Renal cortical epithelial cell (primary cell): ENCODE measurements at places on chromosomes 4 and X.

DNA sequence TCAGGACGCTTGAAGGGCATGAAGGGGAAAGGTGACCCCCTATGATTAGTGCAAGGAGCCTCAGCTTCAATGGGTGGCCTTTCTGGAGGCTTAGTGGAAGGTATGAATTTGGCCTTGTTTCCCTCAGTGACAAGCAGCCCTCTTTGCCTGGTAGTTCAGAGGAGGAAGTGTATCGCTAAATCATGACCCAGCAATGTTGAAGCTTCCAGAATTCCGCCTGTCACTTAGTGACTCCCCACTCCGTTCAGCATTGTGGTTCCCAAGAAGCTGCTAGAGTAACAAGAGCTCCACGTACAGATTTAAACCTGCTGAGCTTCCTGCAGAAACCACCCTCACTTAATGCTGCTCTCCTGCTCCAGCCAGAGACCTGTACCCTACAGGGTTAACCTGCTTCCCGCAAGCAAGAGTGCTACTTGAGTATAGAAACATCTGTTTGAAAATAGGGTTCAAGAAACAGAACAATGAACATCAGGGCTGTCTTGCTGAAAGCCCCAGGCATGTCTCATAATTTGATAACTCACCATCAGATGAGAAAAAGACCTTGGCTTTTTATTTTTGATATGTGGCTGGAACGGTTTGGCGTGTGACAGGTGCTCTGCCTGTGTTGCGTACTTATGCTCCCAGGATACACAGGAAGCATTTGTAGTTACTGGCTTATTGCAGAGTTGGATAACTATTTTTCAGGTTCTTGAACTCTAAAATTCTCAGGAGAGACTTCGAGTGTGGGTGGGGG is 105.2 kb downstream of the UCHL1 start:
- DNase-seq = peak; percentile 43

DNA sequence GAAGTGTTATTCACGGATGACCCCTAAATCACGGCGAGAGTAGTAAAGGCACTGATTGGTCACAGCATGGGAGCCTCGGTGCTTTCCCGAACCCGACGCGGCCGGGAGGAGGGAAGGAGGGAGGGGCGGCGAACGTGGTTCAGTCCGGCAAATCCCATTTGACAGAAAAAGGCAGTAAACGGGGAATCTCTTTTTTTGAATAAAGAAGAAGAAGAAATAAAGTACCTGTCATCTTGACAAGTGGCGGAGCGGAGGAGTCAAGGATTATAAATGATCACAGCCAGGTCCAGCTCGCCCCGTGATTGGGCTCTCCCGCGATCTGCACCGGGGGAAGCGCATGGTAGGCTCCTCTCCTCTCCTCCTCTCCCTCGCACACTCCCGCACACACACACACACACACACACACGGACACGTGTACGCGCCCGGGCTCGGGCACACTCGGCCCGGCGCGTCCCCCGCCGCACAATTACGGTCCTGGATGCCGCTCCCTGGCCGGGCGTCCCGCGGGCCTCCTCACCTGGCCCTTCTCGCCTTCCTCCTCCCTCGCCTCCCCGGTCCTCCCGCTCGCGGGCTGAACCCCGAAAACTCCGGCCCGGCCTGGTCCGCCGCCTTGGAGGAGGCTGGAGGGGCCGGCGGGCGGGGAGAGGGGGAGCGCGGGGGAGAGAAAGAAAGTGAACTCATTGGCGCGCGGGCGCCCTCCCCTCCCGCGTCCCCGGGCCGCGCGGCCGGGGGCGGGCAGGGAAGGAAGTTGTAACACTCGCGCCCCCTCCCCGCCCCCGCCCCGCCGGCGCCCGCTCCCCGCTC is 99.2 kb upstream of the TENM3 start:
- peak; percentile 20 for DNase-seq

- peak; percentile 61 for DNase-seq
Observed at GRCh38 chr4:158722917-158723793, at the start of gene PPID. TSS of gene PPID (minus strand) at chr4:158723396. CDS start at chr4:158723288, 108 bp downstream.

- DNase-seq = peak; percentile 56
Observed at GRCh38 chr4:82372517-82373485, 990 bp downstream of the HNRNPD start.

DNA sequence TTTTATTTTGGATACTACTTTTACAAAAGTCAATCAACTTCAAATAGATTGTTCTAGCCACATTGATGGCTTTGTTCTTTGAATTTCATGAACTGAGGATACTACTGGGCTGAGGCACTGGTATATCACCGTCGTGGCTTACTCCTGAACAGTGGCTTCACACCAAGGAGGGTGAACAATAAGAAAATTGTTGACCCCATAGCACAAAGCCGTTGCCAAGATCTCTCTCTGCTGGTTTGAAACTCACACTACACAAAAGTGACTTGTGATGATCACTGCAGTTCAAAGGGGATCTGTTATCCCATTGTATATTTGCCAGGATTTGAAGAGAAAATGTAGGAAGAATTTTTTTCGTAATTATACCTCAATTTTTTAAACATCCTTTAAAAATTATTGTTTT is 119.6 kb downstream of the PDLIM5 start:
- DNase-seq = peak; percentile 14

- DNase-seq = no peak
Observed at GRCh38 chr4:168656946-168657473, 160.2 kb downstream of the PALLD start.

- no peak for DNase-seq
Observed at GRCh38 chr4:146490106-146490505, 31.6 kb downstream of the SLC10A7 start.

DNA sequence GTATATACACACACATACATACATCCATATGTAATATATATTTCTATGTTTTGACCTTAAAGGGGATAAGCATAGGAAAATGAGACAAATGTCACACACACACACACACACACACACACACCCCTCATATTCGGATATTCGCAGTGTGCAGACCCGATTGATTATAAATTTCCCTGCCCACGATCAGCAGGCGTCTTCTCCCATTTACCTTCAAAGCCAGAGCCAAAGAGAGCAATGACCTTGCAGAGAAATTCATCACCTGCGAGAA is 488 bp downstream of the GPRIN3 start:
- DNase-seq = no peak

GRCh38 chrX:13159886-13160285 is 115.5 kb upstream of the FAM9C start:
- DNase-seq = no peak

- DNase-seq = no peak
Observed at GRCh38 chr4:154958621-154959358, 177.7 kb downstream of the RBM46 start.

DNA sequence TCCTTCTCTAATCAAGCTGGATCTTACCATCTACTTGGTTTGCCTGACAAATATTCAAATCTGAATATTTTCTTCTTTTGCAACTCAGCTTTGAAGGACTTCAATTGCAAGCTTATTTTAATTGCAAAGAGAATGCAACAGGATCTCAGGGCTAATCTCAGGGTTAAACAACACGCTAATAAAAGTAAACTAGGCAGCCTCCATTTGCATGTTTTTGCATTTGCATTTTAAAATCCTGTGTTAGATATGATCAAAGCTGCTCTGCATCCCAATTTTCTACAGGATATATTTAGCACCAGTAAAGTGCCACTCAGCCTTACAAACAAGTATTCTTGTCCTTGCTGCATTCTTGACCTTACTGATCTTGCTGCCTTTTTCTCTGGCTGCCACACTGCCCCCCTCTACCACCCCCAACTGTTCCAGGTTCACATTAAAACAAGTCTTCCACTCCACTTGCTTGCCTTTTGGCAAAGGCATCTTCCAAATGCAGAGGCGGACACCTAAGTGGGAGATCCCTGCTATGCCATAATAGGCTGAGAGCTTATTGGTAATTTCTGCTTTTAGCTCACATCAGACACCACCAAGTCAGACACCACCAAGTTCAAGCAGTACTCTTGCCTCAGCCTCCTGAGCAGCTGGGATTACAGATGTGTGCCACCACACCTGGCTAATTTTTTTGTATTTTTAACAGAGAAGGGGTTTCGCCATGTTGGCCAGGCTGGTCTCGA is 48.1 kb downstream of the GPRIN3 start:
- no peak for DNase-seq

DNA sequence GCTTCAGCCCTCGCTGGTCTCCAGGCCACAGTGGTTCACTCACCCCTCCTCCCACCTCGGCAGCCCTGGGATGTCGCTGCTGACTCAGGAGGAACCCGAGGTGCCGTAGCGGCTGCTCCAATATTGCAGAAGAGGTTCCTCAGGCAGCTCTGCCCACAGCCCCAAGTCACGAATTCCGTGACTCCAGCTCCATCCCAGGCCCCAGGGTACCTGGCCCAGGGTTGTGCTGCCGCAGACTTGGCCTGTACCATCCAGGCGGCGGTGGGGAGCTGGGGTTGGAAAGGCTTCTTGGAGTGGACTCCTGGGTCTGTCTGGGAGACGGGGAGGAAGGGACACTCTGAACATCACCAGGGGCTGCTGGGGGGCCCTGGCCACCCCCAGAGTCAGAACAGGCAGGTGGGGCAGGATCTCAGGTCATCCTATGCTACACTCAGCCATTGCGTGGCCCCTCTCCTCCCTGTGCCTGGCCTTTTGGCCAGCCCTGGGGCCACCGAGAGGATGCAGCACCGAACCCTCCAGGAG is 728 bp upstream of the HGFAC start:
- no peak for DNase-seq

GRCh38 chrX:107646735-107647134 is 18.4 kb downstream of the PRPS1 start:
- no peak for DNase-seq

DNA sequence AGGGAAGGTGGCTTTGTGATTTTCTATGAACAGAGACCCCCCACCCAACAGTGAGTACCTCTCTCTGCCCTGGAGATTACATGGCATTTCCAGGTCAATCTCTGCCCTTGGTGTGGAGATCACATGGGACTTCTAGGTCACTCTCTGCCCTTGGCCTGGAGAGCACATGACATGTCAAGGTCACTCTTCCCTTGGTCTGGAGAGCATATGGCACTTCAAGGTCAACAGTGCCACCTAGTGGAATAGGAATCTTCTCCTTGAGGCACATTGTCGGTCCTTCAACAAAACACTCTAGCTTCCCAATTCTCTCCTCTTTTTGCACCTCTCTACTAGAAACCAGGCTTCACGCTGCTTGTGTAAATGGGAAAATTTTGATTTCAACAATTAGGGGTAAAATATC is 66.2 kb upstream of the TACR3 start:
- peak; percentile 2 for DNase-seq

- DNase-seq = peak; percentile 13
Observed at GRCh38 chrX:81316163-81316562, 114.3 kb downstream of the SH3BGRL start.

DNA sequence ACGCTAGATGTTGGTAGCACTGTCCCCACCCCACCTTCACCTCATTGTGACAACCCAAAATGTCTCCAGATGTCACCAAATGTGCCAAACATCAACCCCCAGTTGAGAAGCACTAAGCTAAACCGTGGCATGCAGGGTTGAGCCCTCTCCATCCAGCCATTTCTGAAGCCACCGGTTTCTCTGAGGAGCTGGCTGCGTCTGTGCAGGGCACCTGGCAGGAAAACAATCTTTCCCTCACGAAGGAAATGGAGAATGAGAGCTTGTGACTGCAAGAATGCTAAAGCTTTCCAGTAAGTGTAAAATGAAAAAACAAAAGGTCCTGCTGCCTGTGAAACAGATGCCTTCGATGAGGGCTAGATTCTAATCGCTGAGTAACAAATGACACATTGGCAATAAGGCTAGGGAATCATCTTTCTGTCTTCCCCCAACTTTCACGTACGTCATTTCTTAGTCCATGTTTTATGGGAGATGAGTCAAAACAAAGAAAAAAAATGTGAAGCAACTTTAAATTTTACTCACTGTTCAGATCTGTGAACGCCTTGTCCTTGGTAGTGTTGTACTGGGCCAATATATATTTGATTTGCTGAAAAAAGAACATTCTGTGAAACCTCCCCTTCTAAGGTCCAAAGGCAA is 59.9 kb downstream of the PROM1 start:
- no peak for DNase-seq

- DNase-seq = peak; percentile 51
Observed at GRCh38 chr4:28146191-28146590, 1285.5 kb downstream of the STIM2 start.

- no peak for DNase-seq
Observed at GRCh38 chr4:25280210-25280609, 32.4 kb upstream of the ZCCHC4 start.

DNA sequence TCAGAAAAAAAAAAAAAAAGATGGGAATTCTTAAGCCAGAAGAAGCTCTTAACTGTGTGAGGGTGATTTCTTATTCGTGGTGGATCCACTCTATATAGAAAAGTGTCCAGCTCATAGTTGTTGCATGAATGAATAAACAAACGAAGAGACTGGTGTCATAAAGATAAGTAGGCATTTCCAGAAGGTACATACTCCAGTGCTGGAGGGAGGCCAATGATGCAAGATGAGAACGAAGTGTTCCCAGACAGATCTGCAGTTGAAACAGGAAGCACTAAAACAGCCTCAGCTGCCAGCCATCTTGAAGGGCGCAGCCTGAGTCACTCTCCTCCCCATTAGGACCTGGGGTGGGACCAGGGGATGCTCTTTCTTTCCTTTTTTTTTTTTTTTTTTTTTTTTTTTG is 47.4 kb upstream of the HOPX start:
- DNase-seq = peak; percentile 44

- DNase-seq = no peak
Observed at GRCh38 chr4:38666766-38667084, 2.7 kb downstream of the KLF3 start.

DNA sequence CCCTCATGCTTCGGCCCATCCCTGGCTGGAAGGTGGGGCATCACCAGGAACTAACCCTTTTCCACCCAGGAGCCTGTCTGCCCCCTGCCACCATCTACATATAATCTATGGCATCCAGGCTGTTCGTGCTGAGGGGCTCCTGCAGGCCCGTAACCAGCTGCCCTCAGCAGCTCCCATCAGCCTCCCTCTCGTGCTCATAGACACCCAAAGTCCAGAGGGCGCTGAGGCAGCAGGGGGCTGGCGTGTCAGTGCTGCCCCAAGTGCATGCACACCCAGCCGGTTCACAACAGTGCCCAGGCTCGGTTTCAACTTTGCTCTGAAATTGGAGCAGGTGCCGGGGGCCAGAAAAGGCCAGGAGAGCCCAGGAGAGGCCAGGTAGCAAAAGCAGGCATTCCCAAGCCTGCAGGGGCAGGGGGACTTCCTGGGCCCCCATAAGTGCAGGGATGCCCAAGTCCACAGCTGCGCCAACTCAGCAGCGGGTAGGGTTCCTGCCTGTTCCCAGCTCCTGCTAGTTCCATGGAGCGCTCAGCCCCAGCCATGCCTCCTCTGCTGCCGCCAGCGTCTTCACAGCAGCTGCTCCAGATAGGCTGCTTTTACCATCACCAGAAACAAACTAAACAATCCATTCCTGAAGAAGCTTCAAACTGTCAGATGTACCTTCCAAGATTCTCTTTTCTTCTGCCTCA is 558.2 kb upstream of the GNPDA2 start:
- DNase-seq = no peak

- no peak for DNase-seq
Observed at GRCh38 chr4:4311193-4311592, 21.1 kb downstream of the ZBTB49 start.

GRCh38 chr4:74751856-74752255 is 42.5 kb downstream of the BTC start:
- DNase-seq = no peak

DNA sequence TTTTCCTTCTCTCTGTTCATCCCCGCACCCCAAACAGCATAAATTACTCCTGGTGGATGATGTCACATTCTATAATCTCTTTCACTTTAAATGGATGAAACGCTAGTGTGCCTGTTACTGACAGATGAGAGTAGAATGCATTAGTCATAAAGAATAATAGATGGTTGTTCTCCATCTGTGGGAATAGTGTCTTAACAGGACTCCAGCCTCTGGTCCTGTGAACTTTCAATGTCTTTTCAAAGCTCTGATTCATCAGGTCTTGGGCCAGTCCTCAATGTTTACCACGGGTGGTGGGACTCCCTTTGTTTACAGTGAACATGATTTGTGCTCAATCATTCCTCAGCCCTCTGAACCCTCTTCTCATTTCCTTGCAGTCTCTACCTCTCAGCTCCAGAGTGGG is 182.6 kb downstream of the GABRB1 start:
- peak; percentile 87 for DNase-seq
